Inflammatory macrophage (primary cell): ENCODE measurements at places on chromosomes 5 and 9.

DNA sequence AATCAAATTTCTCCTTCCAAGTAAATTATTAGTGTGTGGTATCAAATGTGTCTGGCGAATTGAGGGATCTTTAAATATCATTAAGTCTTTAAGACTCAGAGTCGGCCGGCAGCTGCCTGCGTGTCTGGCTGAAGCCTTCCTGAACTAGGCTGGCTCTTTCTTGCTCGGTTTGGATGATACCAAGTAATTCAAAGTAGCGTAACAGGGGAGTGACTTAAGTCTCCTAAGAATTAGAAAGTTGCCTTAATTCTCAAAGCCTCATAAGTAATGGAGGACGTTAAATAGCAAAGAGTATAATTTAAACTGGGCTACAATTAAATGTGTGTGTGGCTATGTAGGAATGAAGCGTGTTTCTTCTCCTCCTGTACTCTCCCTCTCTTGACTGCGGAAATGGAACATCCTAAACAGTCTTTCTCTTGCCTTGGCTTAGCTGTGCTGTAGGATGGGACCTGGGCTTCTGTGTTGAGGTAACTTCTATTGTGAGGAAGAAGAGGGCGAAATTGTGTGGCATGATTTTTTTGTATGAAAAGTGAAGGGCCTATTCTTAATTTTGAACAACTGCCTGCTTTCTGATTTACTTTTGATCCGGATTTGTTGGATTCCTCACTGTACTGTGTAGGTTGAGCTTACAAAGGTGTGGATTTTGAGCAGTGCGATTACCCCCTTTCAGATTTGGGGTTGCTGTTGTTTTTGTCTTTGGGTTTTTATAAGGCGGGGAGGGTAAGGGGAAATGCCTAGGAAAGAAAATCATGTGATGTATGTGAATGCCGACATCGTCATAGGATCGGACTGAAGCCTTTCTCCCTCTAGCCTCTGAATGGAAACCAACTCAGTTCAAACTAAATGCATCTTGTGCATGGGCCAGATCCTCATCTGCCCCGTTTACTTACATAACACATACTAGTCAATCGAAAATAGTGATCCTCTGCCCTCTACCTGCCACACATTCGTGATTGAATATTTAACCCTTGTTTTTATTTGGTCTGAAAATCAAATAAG, 29.9 kb downstream of the CPEB4 start:
- peak; percentile 62 for DNase-seq

GRCh38 chr5:156367597-156367996, 40.6 kb downstream of the SGCD start:
- DNase-seq = no peak

DNA sequence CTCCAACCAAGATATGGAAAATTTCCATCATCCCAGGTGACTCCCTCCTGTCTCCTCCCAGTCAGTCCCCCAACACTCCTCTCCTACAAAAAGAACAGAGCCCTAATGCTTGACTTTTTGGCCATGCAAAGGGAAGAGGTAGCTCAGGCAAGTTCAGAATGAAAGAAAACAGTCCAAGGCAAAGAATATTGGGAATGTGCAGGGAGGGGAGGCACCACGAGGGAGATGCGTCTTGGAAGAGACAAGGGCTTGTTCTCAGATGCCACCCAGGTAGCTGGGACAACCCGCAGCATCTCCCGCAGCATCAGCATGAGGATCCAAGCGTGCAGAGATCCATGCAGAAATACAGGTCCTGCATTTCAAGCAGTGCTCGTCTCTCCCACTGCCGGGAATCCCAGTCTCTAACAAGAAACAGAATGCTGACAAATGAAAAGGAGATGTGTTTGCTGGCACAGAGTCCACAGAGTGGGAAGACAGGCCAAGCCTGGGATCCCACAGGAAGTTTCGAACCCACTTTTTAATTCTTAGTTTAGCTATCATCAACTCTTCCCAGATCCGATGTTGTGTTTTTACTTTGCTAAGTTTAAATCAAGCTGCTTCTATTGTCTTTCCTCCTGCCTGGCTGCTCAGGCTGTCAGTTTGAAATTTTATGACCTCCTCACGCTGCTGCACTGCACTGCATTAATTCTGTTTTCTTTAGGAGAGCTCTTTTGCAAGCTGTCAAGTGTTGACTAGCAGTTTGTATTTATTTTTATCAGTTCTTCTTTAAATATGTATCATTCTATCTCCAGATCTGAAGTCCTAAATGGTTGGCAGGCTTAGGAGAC, 86.8 kb upstream of the OSMR start:
- no peak for DNase-seq

- DNase-seq = no peak
Measured at GRCh38 chr9:91530829-91531228, 107.2 kb upstream of the NFIL3 start.

GRCh38 chr5:131258733-131259132, 5.1 kb upstream of the CDC42SE2 start:
- DNase-seq = no peak

DNA sequence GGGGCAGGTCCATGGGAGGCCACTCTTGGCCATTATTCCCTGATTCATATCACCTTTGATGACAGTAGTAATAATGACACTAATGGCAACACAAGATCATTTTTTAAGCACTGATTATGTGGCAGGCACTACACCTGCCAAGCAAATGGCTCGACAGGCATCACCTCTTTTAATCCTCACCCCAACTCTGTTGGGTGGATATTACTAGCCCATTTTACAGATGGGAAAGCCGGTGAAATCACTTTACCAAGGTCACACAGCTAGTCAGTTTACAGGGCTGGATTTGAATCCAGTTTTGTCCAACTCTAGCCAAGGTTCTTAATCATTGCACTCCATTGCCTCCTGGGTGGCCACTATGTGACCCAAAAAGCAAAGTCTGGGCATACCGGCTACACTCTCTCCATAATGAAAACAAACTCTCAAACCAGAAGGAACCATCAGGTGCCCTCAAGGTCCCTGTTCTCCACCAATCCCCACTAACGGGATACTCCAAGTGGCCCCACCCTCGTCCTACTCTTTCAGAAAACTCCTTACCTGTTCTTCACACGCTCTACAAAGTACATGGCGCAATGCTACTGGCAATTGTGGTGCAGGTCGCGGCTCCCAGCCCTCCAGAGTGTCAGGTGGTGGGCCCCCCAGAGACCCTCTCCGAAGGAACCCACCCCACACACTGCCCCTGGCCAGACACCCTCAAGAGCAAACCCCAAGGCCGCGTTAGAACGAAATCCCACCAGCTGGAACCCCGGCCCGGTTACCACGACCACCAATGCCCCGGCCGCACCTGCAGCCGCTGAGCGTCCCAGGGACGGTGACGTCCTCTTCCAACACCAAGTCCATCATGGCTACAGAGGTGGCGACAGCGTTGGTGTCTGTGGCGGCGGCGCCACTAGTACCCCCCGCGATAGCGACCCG, 572 bp downstream of the CDK5RAP2 start:
- no peak for DNase-seq

GRCh38 chr5:127006744-127007143, 23.6 kb downstream of the MARCHF3 start:
- no peak for DNase-seq

DNA sequence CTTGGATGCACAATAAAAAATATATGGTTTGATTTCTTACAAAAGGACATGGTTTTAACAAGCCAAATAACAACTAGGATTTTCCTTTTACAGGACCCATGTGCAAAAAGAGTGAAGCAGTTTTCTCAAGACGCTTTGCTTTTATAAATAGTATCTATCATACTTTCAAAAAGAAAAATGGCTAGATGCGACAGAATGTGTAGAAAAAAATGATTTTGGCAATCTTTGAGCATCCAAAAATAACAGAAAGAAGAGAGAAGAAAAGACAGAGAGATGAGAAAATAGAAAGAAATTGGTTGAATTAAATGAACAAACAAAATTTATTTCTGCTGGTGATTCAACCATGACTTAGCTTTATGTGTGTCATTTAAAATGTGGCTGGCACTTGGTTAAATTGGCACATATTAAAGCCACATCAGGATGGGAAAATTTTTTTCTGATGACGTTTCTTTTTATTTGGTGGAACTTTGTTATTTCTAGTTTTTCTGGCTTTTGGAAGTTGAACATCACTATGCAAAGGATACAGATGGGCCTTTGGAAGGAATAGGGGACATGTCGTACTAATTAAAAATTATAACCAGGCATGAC, 35.6 kb upstream of the NREP start:
- no peak for DNase-seq

GRCh38 chr9:95506678-95507463, 9.9 kb downstream of the PTCH1 start:
- peak; percentile 37 for DNase-seq

DNA sequence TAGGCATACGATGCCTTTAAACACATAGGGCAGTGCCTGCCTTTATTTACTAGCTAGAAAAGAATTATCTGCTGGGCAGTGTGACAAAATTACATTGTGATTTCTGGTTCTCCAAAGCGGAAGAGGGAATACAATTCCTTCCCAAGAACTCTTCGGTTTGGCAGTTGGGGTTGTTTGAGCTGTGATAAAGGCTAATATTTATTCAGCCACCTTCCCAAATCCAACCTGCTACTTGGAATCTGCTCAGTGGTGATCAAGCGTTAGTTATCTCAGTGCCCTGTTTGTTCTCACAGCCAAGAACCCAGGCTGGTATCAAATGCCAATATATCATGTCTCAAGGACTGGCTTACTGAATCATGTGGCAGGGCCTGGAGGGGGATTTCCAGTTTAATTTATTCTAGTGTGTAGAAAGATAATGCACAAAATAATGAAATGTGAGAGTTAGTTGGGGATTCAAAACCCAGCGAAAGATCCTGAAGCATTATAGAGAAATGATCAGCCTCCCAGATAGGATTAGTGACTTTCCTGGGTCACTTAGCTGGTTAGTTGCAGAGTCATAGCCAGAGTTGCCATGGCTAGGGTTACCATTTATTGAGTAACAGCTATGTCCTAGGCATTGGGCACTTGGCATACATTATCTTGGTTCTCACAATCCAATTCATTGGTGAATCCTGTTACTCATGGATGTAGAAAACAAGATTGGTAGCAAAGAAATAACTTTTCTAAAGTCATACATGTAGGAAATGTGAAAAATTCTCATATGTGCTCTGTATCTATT, 457.0 kb upstream of the KLF4 start:
- no peak for DNase-seq
